ENCODE measurements at places on chromosomes 3 and 15. TPM values are rescaled to one million over a fixed set of nuclear protein-coding genes. Genes with fewer than 3 reads are reported as not detected.

- DNase-seq: no peak
Measured at GRCh38 chr3:57745101-57745500, 11.0 kb upstream of the SLMAP start.

DNA sequence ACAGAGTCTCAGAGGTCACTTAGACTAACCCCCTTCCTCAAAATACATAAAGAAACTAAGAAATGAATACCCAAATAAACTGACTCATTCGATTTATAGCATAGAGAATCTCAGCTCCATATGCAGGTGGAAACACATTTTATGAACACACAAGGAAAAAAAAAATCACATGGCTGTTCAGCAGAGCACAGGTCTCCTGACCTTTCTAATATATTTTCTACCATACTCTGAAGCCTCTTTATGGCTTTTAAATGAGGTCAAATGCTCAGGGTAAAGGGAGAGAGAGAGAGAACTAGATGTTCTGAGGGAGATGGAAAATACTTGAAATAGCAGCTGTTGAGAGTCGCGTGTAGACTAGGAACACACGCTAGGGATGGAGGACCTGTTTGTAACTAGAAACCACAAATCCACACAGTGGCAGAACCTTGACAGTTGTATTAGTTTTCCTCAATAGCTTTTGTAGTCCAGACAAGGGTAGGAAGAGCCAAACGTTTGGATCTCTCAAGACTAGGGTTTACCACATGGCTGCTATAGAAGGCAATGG is 165.3 kb downstream of the FMN1 start:
- DNase-seq: no peak

- DNase-seq: no peak
Measured at GRCh38 chr3:14991818-14992612, 44.6 kb downstream of the NR2C2 start.

GRCh38 chr3:108899530-108899929 is 54.1 kb downstream of the GUCA1C start:
- DNase-seq: no peak

DNA sequence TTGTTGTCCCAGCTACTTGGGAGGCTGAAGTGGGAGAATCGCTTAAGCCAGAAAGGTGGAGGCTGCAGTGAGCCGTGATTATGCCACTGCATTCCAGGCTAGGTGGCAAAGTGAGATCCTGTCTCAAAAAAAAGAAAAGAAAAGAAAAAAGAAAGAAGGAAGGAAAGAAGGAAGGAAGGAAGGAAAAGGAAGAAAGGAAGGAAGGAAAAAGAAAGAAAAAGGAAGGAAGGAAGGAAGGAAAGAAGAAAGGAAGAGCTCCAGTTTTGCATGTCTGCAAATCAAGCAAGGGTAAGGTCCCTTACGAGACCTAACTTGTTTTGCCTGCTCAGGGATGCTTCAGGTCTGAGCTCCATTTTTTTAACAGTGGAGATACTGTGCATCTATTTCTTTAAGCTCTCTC is 3.6 kb upstream of the XIRP1 start:
- DNase-seq: no peak

DNA sequence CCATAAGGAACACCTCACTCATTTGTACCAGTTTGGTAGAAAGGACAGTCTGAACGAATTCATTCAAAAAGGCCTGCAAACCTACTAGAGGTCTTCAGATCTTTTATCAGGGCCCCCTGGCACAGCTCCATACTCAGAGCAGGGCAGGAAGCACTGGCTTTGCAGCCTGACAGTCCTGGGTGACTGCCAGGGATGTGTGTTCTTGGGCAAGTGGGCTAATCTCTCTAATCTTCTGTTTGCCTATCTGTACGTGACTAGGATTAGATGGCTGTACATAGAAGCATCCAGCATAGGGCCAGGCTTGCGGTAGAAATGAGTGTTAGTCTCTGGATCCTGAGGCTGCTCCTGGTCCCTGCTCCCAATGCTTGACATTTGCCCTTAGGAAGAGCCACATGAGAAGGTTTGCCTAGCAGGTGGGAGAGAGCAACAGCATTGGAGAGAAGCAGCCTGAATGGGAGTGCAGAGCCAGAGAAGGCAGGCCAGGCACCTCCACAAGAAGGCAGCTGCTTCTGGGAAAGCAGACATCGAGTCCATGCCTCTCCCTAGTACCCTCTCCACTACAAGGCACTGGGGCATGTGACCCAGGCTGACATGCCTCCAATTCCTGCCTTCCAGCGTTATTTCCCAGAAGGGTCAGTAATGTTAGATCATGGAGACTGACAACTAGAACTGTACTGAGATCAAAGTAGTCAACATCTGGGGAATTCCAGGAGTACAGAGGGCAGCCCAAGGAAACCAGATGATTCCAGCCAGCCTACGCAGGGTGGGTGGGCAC is 1.0 kb upstream of the CXCR6 start:
- no peak for DNase-seq

Gene NAALADL2
- total RNA-seq: 24.4 TPM

Gene GMPS
- 41.1 TPM for total RNA-seq

Gene CNTN3
- 28.5 TPM for total RNA-seq
